ENCODE measurements at places on chromosomes 1 and 21.

DNA sequence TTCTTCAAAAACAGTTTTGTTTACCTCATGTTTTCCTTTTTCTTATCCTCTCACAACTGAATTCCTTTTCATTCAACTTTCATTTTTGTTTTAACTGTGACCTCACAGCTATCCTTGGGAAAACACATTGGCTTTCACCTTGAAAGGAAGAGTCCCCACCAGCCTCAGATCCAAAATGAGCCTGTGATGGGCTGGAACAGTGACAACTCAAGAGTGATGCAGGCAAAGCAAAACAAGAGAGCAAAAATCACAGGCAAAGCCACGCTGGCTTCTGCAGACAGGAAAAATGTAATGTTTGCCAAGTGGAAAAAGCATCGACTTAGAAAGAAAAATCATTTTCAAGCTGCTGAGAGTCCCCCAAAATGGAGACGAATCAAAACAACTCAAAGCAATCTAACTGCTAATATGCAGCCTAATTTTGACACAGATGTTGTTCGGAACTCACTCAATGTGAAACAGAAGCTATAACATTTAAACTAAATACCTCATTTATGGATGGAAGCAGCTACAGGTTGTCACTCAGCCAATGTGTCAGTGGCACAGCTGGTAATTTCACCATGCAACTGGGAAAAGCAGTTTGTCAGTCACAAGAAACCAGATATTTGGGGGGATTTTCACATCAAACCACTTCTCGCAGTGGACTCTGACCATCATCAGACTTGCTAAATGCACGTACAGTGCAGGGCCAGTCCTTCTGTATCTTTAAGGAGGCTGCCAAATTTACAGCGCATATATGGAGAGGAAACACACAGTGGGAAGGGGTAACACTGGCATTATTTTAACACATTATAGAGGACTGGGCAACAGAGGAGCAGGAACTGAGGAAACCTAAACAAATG is 50.7 kb downstream of the ALG14 start:
- no peak for DNase-seq

- no peak for DNase-seq
Measured at GRCh38 chr1:241654641-241655040, 2.6 kb downstream of the WDR64 start.

DNA sequence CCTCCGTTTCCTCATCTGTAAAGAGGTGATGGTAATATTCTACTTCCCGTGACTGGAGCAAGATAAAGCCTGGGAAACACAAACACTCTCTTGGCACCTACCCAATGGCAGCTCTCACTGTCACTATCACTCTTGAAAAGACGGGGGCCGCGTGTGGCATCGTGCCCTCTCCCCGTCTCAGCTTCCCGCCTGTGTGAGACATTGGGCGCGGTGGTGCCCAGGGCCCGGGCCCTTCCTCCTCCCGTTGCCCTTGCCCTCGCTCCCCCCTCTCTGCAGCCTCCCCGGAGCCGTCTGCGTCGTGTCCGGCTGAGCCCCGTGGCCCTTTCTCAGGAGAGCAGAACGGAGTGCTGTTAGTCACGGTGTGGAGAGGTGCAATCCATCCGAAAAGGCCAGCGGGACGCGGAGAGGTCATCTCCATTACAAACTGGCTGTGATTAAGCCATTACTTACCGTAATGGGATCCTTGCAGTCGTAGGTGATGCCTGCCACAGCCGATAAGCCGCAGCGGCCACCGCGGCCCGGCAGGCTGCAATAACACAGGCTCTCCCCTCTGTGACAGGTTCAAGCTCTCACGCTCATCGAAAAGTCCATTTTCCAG is 156.4 kb upstream of the ZC3H12A start:
- no peak for DNase-seq

DNA sequence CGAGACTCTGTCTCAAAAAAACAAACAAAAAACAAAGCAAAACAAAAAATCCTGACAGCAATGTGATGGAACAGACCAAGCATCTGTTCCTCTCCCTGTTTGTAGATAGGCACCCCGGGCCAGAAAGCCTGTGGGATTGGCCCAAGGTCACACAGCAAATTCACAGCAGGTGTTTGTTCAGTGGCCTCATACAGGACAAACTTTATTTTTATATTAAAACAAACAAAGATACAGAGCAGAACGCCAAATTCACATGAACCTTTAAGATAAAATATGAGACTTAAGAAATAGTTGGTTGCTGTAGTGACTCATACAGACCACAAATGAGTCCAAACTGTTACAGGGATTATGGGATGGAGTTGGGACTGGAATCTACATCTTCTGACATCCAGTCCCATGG is 2.3 kb upstream of the CELA2A start:
- no peak for DNase-seq

- no peak for DNase-seq
Measured at GRCh38 chr1:117036018-117036461, 24.1 kb upstream of the TTF2 start.

DNA sequence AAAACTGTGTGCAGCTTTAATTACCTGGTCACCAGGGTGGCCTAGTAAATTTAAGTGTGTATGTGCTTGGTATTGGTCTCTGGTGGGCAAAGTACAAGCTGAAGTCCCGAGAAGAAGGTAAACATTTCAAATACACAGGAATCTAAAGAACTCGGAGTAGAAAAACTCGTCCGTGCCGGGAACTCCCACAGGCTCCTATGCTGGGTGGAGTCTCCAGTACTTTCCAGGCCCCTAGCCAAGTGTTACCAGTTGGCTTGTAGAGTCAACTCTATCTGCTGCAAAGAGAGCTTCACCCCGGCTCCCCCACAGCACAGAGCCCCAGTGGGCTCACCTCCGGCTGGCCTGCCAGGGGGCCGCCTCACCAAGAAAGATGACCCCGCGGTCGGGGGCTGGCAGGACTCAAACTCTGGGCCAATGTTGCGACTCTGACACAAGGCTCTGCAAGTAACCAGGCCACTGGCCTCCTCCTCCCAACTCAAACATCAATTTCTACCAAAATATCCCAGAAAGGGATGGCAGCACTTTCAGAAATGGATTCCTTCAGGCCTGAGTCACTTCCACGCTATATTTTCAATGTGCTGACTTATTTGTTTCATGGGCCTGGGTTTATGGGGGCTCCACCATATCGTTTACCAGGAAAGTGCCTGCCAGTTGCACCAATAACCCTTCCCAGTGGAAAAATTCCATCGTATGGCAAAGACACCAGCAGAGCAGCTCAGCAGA is 73.9 kb downstream of the SLC66A1 start:
- DNase-seq, result no peak

- DNase-seq, result no peak
Measured at GRCh38 chr1:245855846-245856730, 651.0 kb downstream of the SMYD3 start.

DNA sequence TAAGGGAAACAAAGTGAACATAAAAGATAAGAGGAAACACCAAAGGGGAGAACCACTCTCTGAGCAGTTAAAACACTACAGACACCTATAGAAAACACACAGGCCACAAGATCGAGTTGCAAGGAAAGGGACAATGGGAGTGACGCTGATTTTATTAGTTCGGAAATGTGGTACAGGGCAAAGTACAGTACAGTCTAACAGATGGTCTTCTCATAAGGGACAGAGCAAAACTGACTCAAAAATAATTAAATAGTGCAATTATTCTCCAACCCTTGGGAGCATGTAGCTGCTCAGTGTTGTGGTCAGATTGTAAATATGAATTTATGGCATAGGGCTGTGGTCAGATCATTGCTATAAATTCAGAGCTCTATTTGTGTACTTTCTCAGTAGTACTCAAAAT is 352.0 kb downstream of the USH2A start:
- no peak for DNase-seq

- peak; percentile 81 for DNase-seq
Measured at GRCh38 chr1:201154389-201155165, at the start of gene TMEM9. TMEM9 (minus strand) TSS chr1:201154474; CDS start chr1:201153923, 551 bp downstream.

GRCh38 chr1:154821083-154821482 is 49.0 kb downstream of the KCNN3 start:
- DNase-seq, result no peak

- DNase-seq, result no peak
Measured at GRCh38 chr1:167762061-167762746, 40.4 kb downstream of the MPZL1 start.
